ENCODE measurements at places on chromosomes 5 and 9.
A peak's percentile ranks its signal among the peaks of the same experiment; 100 is the strongest.

- DNase-seq, result no peak
- H3K27ac ChIP-seq, result no peak overlapping the region
- H3K36me3 ChIP-seq, result no peaks in the 10 kb centered on the region
- H3K4me1 ChIP-seq, result no peaks in the 10 kb centered on the region
These were observed 561.3 kb downstream of the IRX1 start for GRCh38 chr5:4156889-4157288.

- H3K4me3 ChIP-seq, result peak overlapping the region; percentile 95
- H3K36me3 ChIP-seq, result no peaks in the 10 kb centered on the region
- H3K4me1 ChIP-seq, result peaks cover 12% of the 10 kb centered on the region
- H3K27me3 ChIP-seq, result no peaks in the 10 kb centered on the region
- peak overlapping the region; percentile 88 for H3K27ac ChIP-seq
These were observed 624 bp downstream of the FBXW11 start for GRCh38 chr5:172005708-172006320.

GRCh38 chr5:134090522-134090921 is 24.0 kb upstream of the TCF7 start:
- no peak for DNase-seq
- no peaks in the 10 kb centered on the region for H3K27me3 ChIP-seq
- no peak overlapping the region for H3K4me3 ChIP-seq
- H3K27ac ChIP-seq, result no peak overlapping the region

DNA sequence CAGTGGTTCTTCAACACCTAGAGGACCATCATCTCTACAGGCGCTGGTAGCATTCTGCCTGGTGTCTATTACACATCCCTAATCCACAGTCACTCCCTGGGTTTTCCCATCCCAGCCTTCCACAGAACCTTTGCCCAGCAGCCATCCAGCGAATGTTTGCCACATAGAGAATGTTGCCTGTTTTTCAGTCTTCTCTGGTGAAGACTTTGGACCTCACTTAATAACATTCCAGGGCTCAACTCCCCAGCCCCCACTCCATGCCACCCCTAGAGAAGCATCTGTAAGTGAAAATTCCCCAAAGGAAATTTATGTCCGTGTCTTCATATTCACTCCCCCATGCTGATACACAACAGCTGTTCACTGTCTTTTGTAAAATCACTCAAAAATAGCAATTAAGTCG is 249.6 kb downstream of the AOPEP start:
- H3K4me3 ChIP-seq, result no peak overlapping the region
- no peaks in the 10 kb centered on the region for H3K27me3 ChIP-seq
- H3K4me1 ChIP-seq, result peaks cover 5% of the 10 kb centered on the region

DNA sequence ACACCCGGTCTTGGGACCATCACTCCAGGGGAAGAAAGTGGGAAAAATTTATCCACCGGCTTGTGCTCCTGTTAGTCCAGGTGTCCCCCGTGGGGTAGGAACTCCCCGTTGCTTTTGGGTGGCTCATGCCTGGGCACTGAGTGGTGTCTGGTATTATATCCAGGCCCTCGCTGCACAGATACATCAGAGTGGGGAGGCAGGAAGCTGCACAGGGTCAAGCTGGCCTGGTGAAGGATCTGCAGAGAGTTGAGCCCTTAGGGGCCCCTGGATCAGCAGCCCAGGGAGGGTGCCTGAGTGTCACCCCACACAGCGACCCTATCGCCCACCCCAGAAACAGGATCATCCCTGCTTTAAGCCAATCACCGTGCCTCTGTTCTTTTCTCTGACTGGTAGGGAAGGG is 24.4 kb upstream of the COL5A1 start:
- no peaks in the 10 kb centered on the region for H3K4me1 ChIP-seq
- no peak for DNase-seq
- no peaks in the 10 kb centered on the region for H3K36me3 ChIP-seq

- no peaks in the 10 kb centered on the region for H3K4me1 ChIP-seq
- H3K36me3 ChIP-seq, result no peaks in the 10 kb centered on the region
- H3K27ac ChIP-seq, result no peak overlapping the region
- H3K27me3 ChIP-seq, result no peaks in the 10 kb centered on the region
- no peak overlapping the region for H3K4me3 ChIP-seq
- no peak for DNase-seq
These were observed 89.7 kb upstream of the PARP8 start for GRCh38 chr5:50576686-50577256.

- H3K27ac ChIP-seq, result no peak overlapping the region
- H3K4me3 ChIP-seq, result no peak overlapping the region
- DNase-seq, result peak; percentile 63
- H3K36me3 ChIP-seq, result no peaks in the 10 kb centered on the region
These were observed 45.4 kb downstream of the ANGPTL2 start for GRCh38 chr9:127076860-127077643.

- no peaks in the 10 kb centered on the region for H3K36me3 ChIP-seq
- H3K4me1 ChIP-seq, result peaks cover 3% of the 10 kb centered on the region
- no peak overlapping the region for H3K4me3 ChIP-seq
- no peak for DNase-seq
- H3K27ac ChIP-seq, result no peak overlapping the region
These were observed 141.6 kb downstream of the ADCY2 start for GRCh38 chr5:7537573-7537972.

DNA sequence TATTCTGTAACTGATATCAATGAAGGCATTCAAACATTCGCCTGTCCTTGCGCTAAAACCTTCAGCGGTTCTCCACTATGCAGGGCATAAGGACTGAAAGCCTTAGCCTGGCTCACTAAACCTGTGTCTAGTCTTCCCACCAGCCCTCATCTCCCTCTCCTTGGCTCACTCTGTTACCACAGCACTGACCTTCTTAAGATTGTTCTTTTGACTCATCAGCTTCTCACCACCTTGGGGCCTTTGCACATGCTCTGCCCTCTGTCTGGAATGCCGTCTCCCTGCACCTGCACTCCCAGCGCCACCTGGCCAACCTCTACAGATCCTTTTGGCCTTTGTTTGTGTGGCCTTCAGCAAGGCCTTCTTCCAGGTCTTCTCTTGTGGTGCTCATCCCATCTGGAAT is 131.8 kb upstream of the IER5L start:
- no peaks in the 10 kb centered on the region for H3K36me3 ChIP-seq
- H3K4me1 ChIP-seq, result no peaks in the 10 kb centered on the region
- no peak overlapping the region for H3K27ac ChIP-seq
- DNase-seq, result no peak

- H3K27me3 ChIP-seq, result no peaks in the 10 kb centered on the region
- no peaks in the 10 kb centered on the region for H3K4me1 ChIP-seq
- DNase-seq, result no peak
- no peaks in the 10 kb centered on the region for H3K36me3 ChIP-seq
These were observed 1068.7 kb downstream of the CDH12 start for GRCh38 chr5:21784487-21784886.

GRCh38 chr5:180589771-180590542 is 1.3 kb downstream of the SCGB3A1 start:
- peaks cover 22% of the 10 kb centered on the region for H3K27me3 ChIP-seq
- DNase-seq, result no peak
- no peaks in the 10 kb centered on the region for H3K4me1 ChIP-seq
- H3K27ac ChIP-seq, result no peak overlapping the region

GRCh38 chr9:99590840-99591239 is 230.8 kb upstream of the NR4A3 start:
- no peaks in the 10 kb centered on the region for H3K4me1 ChIP-seq
- H3K4me3 ChIP-seq, result no peak overlapping the region
- no peaks in the 10 kb centered on the region for H3K27me3 ChIP-seq
- no peaks in the 10 kb centered on the region for H3K36me3 ChIP-seq

GRCh38 chr5:112390327-112390726 is 28.8 kb downstream of the EPB41L4A start:
- H3K27ac ChIP-seq, result no peak overlapping the region
- H3K4me1 ChIP-seq, result peaks cover 4% of the 10 kb centered on the region
- no peak for DNase-seq
- no peaks in the 10 kb centered on the region for H3K27me3 ChIP-seq
- no peaks in the 10 kb centered on the region for H3K36me3 ChIP-seq

DNA sequence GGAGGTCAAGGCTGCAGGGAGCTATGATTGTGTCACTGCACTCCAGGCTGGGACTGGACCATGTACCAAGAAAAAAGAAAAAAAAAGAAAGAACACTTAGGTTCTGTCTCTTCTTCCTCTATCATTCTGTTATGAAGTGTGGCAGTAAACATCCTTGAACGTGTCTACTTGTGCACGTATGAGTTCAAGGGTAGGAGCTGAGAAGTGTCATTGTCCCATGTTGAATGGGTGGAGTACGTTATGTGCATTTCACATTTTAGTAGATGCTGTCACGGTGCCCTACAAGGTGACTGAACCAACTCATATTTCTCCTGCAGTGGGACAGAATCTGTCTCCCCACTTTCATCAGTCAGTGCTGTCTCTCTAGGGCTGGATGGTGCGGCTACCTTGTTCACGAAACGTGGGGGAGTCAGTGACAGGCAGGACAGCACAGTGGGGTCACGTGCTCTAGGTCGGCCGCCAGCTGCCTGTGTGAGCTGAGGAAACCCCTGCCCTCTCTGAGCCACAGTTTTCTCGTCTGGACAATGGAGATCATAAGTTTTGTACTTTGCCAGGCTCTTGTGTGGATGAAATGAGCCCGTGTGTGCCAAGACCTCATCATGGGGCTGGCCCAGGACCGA is 47.2 kb downstream of the GTF3C4 start:
- no peak overlapping the region for H3K27ac ChIP-seq
- no peak overlapping the region for H3K4me3 ChIP-seq
- no peaks in the 10 kb centered on the region for H3K27me3 ChIP-seq
- no peak for DNase-seq
- H3K36me3 ChIP-seq, result no peaks in the 10 kb centered on the region

DNA sequence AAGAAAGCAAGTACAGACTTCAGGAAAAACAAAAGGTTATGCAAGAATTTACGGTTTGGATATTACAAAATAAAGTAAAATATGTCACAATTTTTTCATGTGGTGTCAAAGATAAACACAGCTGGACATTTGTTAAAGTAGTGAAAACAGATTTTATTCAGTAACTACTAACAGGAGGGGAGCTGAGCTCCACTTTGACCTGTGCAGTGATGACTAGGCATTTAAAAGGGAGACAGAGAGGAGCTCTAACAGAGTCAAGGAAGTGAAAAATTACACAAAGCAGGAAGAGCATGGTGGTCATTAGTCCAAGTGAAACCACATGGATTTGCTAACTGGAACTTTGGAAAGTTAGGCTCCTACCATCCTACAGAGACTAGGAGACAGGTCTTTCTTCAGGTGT is 263.6 kb upstream of the PCSK5 start:
- H3K27me3 ChIP-seq, result no peaks in the 10 kb centered on the region
- H3K36me3 ChIP-seq, result no peaks in the 10 kb centered on the region
- H3K4me1 ChIP-seq, result no peaks in the 10 kb centered on the region

- H3K36me3 ChIP-seq, result no peaks in the 10 kb centered on the region
- H3K27ac ChIP-seq, result no peak overlapping the region
- no peak for DNase-seq
- no peaks in the 10 kb centered on the region for H3K4me1 ChIP-seq
- peaks cover 38% of the 10 kb centered on the region for H3K27me3 ChIP-seq
These were observed 6.0 kb upstream of the LMX1B start for GRCh38 chr9:126607731-126608130.

DNA sequence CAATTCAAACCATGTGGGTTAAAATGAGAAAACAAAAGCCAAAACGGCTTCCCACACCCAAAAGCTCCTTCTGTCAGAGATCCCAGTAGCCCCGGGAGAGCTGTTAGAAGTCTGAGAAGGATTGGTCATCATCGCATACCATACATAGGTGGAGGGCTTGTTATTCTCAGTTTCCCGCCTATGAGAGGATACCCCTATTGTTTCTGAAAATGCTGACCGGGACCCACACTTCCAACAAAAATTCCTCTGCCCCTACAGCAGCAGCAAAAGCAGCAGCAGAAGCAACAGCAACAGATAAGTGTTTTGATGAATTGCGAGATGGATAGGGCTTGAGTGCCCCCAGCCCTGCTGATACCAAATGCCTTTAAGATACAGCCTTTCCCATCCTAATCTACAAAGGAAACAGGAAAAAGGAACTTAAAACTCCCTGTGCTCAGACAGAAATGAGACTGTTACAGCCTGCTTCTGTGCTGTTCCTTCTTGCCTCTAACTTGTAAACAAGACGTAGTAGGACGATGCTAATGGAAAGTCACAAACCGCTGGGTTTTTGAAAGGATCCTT is at the start of gene TEK:
TSS of gene TEK (plus strand) at position 245 of the 561 bp plus-strand sequence. CDS start 366 bp downstream, outside the sequence.
- no peaks in the 10 kb centered on the region for H3K36me3 ChIP-seq
- H3K27ac ChIP-seq, result peak within 1 kb of the TSS; percentile 39
- DNase-seq, result peak; percentile 84
- no peaks in the 10 kb centered on the region for H3K4me1 ChIP-seq
- no peaks in the 10 kb centered on the region for H3K27me3 ChIP-seq
- H3K4me3 ChIP-seq, result peak within 1 kb of the TSS; percentile 55

DNA sequence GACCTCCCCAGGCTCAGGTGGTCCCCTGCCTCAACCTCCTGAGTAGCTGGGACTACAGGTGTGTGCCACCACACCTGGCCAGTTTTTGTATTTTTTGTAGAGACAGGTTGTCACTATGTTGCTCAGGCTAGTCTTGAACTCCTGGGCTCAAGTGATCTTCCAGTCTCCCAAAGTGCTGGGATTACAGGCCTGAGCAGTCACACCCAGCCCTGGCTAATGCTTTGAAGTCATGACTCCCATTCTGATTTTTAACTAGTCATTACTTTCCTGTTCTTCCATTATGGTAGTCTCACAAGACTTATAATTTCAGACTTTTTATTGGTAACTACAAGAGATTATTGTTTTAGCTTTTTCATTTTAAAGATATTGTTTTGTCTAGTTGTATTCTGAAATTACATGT is 26.3 kb downstream of the UBAP1 start:
- no peak for DNase-seq
- no peak overlapping the region for H3K4me3 ChIP-seq
- no peaks in the 10 kb centered on the region for H3K4me1 ChIP-seq
- H3K27ac ChIP-seq, result no peak overlapping the region
- H3K27me3 ChIP-seq, result no peaks in the 10 kb centered on the region

DNA sequence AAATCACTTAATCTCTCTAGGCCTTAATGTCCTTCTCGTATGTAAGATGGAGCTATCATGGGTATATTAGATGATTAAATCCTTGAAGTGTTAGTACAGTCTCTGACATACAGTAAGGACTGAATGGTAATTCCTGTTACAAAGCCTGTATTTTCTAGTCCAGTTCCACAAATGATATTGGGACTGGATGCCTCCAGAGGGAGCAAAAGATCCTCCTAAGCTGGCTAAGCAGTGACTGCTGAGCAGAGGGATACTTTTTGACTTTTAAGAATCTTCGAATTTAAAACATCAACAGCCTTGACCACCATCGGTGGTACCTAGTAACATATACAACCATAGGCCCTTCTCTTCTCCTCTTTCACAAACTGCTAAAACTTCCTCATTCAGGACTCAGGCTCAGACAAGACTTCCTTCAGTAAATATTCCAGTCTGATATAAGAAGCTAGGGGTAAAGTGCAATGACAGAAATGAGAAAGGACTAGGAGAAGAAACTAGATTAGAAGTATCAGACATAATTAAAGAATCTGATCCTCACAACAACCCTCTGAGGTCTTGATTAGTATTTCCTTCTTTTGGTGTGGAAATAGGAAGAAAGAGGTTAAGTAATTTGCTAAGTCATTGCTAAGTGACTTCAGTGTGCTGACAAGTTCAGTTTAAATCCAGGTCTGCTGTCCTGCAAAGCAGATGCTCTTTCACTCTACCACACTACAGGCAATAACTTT is 13.9 kb downstream of the PTAR1 start:
- no peaks in the 10 kb centered on the region for H3K36me3 ChIP-seq
- no peak overlapping the region for H3K27ac ChIP-seq
- DNase-seq, result peak; percentile 59
- H3K4me1 ChIP-seq, result peaks cover 2% of the 10 kb centered on the region
- no peaks in the 10 kb centered on the region for H3K27me3 ChIP-seq

GRCh38 chr5:174202996-174203395 is 157.5 kb downstream of the NSG2 start:
- H3K36me3 ChIP-seq, result no peaks in the 10 kb centered on the region
- no peak overlapping the region for H3K4me3 ChIP-seq
- H3K4me1 ChIP-seq, result no peaks in the 10 kb centered on the region
- DNase-seq, result no peak
- no peaks in the 10 kb centered on the region for H3K27me3 ChIP-seq

All from mesendoderm (in vitro differentiated cells).